Activated naive CD4-positive, alpha-beta T cell treated with anti-CD3 and anti-CD28 coated beads, Interleukin-2, amount 50 U/mL, for 72 hours (primary cell): ENCODE measurements at places on chromosomes 3 and 15.

GRCh38 chr15:99123713-99124451 lies 19.0 kb downstream of the SYNM start:
- DNase-seq: no peak

DNA sequence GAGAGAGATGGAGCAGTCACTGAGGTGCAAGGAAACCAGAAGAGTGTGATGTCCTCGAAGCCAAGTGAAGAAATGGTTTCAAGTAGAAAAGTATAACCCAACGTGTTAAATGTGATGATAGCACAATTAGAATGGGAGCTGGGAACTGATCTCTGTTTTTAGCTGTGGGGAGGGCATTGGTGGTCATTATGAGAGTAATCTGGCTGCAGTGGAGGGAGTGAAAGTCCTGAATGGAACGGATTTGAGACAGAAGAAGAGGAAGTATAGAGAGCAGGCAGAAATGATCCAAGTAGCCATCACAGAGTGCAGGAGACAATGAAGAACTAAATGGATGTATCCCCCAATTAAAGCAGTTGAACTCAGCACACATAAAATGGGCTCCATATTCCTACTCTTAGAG lies 235.3 kb downstream of the IGSF11 start:
- no peak for DNase-seq

DNA sequence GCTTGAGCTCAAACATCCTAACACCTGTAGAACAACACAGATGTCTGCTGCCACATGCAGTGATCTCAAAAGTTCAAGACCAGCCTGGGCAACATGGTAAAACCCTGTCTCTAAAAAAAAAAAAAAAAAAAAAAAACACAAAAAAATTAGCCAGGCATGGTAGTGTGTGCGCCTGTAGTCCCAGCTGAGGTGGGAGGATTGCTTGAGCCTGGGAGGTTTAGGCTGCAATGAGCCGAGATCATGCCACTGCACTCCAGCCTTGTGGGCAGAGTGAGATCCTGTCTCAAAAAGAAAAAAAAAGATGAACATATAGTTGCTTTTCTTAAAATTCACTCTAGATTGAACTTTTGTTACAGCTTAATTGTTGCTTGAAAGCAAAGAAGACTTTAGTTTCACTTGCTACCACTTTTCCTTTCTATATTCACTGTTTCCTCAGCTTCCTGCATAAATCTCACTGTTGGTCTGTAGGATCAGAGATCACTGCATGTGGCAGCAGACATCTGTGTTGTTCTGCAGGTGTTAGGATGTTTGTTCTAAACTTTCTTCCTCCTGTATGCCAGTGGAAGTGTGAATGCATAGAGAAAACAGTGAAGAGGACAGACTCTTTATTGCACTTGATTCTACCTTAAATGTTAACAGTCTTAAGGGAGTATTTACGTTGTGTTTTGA lies 12.6 kb downstream of the RAB11A start:
- DNase-seq: no peak

- DNase-seq: no peak
These were observed 31.5 kb downstream of the SRGAP3 start for GRCh38 chr3:9217784-9218513.

GRCh38 chr3:72338942-72339669 lies 509.1 kb downstream of the SHQ1 start:
- peak; percentile 79 for DNase-seq

DNA sequence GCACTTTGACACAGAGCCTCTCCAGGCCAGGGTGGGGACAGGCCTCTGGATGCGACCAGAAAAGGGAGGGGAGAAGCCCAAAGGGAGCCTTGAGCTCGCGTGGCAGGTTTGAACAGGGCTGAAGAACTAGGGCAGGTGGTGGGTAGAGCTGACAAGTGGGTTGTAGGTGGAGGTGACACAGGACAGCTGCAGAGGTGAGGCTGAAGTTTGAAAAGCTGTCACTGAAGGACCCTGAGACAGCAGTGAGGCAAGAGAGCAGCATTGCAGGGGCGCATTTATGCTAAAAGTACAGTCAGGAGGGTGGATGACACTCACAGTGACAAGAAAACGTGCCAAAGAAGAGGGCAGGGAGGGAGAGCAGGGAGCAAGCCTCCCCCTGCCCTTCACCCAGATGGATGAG lies 21.8 kb upstream of the EPB42 start:
- DNase-seq: no peak

- DNase-seq: no peak
These were observed 148.6 kb upstream of the CDIN1 start for GRCh38 chr15:36430726-36431265.

DNA sequence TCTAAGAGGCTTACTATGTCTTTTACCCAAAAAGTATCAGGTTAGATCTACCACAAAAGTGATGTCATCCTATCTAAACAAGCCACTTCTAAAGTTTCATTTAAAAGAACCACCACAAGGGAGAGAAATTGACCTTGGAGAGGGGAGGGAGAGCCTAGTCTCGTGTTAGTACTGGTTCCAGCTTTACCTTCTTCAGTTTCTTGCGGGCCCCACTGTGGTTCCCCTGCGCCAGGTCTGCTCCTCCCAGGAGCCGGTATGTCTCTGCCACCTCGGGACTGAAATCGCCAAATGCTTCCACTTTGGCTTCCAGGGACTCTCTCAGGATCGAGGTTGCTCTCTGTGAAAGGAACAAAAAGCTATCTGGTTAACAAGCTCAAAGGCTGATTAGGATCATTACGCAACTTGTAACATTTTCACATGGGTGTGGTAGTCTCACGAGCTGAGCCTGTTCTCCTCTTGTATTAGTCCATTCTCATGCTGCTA lies 51.1 kb downstream of the SYNM start:
- no peak for DNase-seq

GRCh38 chr3:194447657-194448056 lies 39.1 kb downstream of the ATP13A3 start:
- DNase-seq: no peak

GRCh38 chr3:15800780-15801179 lies 3.0 kb upstream of the ANKRD28 start:
- no peak for DNase-seq

- no peak for DNase-seq
These were observed 68.9 kb downstream of the MINDY2 start for GRCh38 chr15:58840048-58840447.
